ENCODE measurements at places on chromosomes 2 and 18.

DNA sequence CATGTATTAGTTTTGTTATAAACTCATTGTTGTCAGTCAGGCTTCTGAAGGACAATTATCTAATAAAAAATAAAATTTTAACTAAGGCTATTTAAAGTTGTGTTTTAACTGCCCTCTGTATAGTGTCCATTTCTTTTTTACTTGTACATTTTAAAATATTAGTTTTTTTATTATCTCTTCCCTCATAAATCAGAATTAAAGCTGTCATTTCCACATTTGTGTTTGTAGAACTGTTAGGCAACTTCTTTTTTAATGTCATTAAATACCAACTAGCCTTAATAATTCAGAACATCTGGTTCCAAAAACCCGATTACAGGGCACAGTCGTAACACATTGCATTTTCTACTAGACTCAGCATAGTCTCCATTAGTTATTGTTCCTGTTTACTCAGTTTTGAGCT is 1749.0 kb upstream of the CELF4 start:
- DNase-seq, result no peak

- no peak for DNase-seq
Measured at GRCh38 chr2:181408861-181409260, 48.3 kb upstream of the ITGA4 start.

DNA sequence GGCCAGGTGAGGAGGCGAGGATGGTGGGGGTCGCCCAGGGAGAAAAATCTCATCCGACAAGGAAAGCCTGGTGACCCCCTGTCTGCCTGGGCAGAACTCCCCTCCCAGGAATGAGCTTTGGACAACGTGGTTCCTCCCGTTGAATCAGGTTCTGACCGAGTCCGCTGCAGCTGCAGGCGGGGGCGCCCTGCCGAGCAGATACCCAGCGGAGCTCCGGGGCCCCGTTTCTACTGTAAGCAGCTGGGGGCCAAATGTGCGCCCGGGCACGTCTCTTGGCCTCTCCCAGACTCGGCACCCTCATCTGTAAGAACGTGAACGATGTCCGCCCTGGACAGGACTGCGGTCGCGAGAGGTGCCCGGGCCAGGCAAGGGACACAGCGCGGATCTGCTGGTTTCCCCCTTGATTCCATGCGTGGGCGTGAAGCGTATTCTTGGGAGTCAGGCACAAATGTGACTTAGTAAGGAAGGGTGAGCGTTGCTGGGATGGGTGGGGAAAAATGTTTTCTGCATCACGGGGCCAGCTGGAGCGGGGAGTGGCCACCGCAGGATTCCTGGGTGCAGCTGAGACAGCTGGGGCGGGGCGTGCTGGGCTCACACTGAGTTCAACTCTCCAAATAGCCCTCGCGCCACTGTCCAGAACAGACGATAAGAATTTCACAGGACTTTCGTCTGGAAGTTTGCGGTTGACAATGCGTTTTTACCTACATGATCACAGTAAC is 20.2 kb upstream of the TUBB6 start:
- peak; percentile 35 for DNase-seq

GRCh38 chr2:218400930-218401881 is 1.5 kb downstream of the CTDSP1 start:
- no peak for DNase-seq

DNA sequence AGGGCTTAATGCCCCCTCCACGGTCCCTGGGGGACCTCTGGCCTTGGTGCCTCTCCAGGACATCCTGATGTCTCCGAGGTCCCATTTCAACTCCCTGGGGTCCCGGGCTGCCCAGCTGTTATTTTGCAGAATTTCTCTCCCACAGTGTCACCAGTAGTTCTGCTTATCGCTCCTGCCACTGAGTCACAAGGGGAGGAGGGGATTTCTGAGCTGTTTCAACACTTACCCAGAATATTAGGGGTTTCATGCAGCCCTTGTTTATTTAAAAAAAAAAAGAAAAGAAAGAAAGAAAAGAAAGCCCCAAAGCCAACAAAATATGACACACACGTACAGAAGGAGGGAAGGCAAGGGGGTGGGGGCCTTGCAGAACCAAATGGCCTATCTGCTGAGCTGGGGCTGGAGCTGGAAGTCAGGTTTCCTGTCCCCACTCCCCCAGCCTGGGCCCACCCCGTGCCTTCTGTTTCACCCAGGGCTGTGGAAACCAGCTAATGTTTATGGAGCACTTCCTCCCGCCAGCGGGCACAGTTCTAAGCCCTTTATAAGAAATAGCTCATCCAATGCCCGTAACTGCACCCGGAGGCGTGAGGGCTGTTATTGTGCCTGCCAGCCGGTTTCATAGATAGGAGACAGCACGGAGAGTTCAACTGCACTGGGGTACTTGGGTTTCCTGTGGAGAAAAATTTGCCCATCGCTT is 8.4 kb upstream of the ARID5A start:
- DNase-seq, result no peak

- DNase-seq, result peak; percentile 60
Measured at GRCh38 chr18:36661999-36662398, 166.8 kb downstream of the TPGS2 start.

DNA sequence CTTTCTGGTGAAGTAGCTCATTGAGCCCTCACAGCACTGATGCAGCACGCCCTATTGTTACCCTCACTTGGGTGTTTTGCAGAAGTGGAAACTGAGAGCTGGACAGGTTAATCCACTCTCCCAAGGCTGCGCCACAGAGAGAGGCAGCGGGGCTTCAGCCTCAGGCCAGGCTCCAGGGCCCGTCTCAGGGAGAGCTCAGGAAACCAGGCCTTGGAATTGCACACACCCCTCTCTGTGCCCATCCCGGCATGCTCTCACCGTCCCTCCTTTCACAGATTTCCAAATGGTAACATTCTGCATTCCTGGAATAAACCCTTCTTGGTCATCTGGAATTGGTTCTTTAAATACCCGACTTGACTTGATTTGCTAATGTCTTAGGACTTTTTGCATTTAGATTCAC is 51.5 kb downstream of the TWIST2 start:
- no peak for DNase-seq

GRCh38 chr2:119062652-119063051 is 95.9 kb downstream of the C1QL2 start:
- DNase-seq, result no peak

DNA sequence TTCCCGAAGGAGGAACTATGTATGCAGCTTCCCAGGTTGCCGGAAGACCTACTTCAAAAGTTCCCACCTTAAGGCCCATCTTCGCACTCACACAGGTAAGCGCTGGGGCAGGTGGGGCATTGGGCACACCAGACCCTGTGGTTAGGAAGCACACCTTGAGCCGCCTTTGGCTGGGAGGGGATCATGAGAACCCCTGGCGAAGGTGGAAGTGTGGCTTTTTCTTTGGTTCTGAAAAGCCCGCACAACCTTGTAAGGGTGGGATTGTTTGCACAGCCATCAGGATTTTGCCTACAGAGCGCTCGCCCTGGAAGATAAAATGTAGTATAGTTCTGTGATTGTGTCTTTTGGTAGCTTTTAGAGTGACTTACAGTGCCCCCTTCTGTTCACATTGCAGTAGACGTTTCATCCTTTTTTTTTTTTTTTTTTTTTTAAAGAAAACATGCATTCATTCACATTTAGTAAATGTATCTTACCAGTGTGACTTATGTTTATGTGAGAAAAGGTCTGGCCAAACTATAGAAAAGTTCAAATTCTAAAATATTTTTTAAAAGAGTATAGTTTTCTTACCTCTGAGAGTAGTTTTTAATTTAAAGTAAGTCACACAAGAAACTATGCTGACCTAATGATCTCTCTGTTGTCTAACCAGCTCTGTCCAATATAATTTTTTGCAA is 5.3 kb downstream of the KLF11 start:
- DNase-seq, result peak; percentile 71

DNA sequence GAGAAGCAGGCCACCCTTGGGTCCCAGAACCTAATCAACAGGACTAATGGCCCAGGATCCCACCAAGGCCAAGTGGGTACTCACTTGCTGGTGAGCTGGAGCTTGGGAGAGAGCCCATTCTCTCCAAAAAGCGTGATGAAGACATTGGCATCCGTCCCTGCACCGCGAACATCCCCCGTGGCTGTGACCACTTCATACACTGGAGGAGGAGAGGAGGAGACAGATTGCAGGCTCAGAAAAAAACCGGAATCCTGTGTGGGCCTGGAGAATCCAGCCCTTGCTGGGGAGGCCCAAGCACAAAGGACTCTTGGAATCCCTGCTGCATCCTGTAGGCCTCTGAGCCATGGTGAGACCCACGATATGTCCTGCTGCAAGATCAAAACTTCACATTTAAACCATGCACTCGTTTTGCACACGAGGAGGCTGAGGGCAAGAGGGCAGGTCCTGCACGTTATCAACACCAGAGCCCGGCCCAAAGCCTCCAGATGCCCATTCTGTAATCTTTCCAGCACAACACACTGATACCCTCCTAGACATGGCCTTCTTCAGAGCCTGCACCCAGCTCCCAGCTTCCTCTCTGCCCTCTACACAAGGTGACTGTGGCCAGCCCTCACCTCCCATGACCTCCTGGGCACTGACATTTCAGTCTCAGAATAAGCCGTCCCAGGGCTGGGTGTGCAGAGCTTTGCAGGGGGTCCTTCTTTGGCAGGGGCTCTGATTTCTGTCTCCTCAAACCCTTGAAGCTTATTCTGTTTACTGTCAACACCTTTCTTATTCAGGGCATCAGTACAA is 7.8 kb downstream of the LOXHD1 start:
- no peak for DNase-seq

DNA sequence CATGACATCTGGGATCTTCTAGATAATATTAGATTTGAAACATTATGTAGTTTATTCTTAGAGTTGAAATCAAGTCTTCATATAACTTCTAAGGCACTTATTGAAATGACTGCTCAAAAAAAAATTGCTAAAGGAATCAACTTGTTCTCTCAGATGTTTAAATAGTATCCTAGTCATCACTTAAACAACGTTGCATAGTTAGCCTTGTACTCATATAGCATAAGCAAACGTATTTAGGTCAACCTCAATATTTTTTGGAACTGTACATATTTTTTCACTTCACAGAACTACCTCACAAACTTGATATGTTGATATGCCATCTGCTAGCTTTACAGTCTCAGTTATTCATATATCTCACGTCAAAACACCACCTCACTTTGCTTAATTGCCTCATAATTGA is 47.1 kb upstream of the CREB1 start:
- no peak for DNase-seq

GRCh38 chr2:177872286-177872685 is 200.3 kb downstream of the PDE11A start:
- DNase-seq, result no peak

- no peak for DNase-seq
Measured at GRCh38 chr2:178450524-178450773, 526 bp downstream of the PRKRA start.

GRCh38 chr18:46220116-46220515 is 115.9 kb downstream of the HAUS1 start:
- DNase-seq, result no peak

DNA sequence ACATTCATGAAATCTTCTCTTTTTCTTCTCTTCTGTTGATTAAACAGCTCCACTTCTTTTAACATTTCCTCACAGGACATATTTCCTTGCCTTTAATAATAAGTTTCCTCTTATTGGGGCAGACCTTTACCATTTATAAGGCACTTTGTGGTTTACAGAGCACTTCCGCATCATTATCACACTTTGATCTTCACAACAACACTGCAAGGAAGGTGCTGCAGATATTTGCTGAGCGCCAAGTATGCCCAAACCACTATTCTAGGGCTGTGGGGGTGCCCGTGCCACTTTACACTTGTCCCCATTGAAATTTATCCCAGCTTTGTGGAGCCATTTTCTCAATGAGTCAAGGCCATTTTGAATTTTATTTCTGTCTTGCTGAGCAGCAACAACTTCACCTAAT is 246.6 kb downstream of the SS18 start:
- no peak for DNase-seq

GRCh38 chr2:235677276-235677788 is 183.5 kb downstream of the AGAP1 start:
- DNase-seq, result peak; percentile 59

DNA sequence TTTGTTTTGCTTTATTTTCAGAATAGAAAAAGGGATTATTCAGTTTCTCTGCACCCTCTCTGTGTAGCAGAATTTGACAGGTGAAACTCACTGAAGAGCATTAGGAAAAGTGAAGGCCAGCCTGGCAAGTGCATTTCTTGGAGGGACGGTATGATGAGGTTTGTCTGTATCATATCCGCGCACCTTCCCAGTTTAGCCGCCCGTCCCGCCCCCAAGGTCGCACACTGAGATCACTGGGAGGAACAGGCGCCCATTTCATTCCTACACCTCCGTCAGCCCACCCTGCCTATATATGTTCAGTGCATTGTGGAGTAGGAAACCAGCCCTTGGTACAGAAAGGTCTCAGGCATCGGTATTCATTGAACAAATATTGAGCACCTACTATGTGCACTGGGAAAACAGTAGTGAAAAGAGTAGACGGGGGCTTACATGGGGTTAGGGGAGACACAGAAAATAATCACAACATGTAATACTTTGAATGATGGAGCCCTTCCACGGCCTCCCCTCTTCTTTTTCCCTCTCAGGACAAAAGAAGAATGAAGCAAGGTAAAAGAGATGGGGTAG is 678 bp upstream of the FECH start:
- DNase-seq, result no peak

DNA sequence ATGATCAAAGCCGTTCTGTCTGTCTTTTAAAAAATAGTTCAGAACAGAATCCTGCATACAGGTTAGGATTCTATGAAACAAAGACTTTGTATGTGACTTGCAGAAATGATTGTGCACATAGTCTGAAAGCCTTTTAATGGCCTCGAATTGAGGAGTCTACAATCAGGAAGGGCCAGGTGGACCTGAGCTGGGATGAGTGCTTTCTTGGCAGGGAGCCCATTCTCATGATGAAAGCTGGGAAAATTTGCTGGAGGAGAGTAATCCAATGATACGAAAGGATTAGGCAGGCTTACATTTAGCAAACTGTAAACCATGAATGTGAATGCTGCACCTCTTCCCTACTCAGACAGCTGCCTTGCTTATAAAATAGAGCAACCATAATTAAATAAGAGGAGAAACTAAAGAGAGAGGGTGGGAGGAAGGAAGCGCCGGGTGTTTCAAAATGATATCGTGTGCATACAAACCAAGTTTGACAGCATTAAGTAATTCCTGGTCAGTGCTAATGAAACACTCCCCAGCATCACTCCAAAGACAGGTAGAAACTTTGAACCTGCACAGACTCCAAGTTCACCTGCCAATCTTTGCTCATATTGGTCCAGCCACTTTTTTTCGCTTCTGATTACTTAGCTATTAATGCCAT is 23.7 kb upstream of the CXCR4 start:
- DNase-seq, result peak; percentile 100

GRCh38 chr2:233917116-233917515 is at the start of gene TRPM8:
Gene TRPM8 (plus strand): TSS chr2:233917373. CDS start chr2:233926538, 9,165 bp downstream.
- peak; percentile 82 for DNase-seq

DNA sequence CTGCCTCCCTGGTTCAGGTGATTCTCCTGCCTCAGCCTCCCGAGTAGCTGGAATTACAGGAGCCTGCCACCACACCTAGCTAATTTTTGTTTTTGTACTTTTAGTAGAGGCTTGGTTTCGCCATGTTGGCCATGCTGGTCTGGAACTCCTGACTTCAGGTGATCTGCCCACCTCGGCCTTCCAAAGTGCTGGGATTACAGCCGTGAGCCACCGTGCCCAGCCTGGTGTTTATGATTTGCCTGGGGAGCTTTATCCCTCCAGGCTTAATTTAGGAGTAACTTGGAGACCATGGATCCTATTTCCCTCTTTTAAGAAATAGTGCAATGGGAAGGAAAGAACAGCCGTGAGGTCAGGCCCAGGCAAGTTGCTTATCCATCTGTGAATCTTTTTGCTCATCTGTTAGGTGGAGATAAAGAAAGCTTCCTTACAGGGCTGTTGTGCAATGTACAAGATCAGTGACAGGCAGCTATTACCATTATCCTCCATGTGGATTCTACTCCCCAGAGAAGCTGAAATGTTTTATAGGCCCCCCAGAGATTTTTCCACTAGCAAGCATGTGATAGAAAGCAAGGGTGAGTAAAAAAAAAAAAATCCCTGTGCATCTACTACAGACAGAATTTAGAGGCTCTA is 104.9 kb upstream of the MGAT5 start:
- DNase-seq, result peak; percentile 30

All from NCI-H82 (cell line).